Inflammatory macrophage (primary cell): ENCODE measurements at places on chromosomes 16 and 17.

- DNase-seq = peak; percentile 64
Observed at GRCh38 chr17:49337884-49338283, 24.2 kb downstream of the ZNF652 start.

GRCh38 chr16:425082-425718 lies at the start of gene RAB11FIP3:
RAB11FIP3 (plus strand) TSS chr16:425649; CDS start chr16:426007, 358 bp downstream.
- peak; percentile 58 for DNase-seq

- DNase-seq = no peak
Observed at GRCh38 chr17:31803494-31804213, 55.4 kb downstream of the COPRS start.

DNA sequence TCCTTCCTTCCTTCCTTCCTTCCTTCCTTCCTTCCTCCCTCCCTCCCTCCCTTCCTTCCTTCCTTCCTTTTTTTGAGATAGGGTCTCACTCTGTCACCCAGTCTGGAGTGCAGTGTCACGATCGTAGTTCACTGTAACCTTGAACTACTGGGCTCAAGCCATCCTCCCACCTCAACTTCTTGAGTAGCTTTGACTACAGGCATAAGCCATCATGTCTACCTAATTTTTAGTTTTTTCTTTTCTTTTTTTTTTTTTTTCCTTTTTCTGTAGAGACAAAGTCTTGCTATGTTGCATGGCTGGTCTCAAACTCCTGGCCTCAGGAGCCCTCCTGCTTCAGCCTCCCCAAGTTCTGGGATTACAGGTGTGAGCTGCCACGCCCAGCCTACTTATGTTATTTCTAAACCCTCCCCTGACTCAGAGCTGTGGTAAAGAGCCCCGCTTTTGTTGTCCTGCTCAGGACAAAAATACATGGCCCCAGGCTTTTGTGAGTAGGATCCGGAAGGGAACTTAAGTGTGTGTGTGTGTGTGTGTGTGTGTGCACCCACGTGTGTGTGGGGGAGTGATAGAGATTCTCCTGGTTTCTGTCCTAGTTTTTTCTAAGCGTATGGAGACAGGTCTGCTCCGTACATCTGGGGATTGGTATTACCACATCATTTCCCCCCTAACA lies 67.1 kb downstream of the PRKCB start:
- no peak for DNase-seq
